ENCODE measurements at places on chromosomes 7 and 10.

GRCh38 chr10:17780727-17781126 lies 28.4 kb upstream of the MRC1 start:
- DNase-seq = no peak

GRCh38 chr10:16392531-16393069 lies 44.2 kb upstream of the PTER start:
- no peak for DNase-seq

DNA sequence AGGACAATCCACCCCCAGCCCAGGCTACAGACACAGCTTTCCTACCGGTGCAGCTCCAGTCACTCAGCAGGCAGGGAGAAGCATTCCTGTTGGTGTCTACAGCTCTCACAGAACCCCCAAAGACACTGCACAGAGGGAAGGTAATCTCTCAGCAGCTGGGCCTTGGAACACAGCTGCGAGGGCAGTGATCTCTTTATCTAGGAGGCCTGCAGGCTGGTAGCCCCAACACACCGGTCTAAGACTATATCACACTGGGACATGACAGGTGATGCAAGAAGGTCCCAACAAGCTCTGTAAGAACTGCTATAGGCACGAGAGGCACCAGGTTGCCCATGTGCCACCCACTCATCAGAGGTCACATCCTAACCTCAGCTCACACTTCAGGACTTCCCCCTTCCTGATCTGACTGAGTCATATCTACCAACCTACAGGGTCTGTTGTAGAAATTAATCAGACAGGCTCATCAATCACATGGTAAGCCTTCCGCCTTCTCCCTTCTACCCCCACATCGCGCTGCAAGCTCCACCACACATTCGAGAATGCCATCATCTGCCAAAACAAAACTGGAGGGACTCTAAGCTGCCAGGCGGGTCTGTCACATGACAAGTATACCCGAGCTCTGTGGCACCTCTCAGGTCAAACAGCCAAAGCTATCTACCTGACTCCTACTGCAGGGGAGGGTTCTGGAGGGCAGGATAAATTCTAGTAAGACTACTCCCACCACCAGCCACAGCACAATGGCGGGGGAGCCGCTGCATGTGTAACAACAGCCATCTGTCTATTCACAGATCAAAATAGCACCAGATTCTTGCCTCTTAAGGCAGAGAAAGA lies 26.1 kb downstream of the FAM53B start:
- peak; percentile 72 for DNase-seq

DNA sequence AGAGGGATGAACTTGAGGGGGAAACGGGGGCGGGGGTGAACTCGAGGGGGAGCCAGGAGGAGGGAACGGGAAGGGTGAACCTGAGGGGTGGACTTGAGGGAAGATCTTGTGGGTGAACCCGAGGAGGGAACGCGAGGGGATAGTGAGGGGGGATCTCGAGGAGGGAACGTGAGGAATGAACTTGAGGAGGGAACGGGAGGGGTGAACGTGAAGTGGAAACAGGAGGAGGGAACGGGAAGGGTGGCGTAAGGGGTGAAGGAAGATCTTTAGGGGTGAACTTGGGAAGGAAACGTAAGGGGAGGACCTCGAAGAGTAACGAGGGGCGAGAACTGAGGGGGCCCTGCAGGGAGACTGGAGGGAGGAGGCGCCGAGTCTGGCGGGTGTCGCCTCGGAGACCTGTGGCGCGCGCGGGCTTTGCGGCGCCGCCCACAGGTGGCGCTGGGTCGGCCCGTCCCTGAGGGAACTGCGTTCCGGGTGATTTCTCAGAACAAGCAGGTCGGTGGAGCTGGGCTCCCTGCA lies 651 bp downstream of the MYO3A start:
- no peak for DNase-seq

DNA sequence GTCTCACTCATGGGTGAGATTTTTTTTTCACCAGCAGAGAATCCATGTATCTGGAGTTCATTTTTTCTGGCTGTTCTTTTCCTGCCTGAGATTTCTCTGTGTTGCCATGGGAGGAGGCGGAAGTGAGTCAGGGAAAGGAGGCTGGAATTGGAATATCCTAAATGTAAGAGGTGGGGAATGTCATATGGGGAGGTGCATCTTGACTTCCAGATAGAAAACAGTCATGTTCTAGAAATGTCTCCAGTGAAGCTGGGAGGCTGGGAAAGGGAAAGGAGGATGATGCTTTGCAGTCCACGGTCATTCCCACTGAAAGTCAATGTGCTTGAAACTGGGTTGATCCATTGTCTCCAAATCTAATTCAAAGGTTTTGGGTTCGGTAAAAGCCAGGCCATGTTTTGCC lies 39.7 kb upstream of the HPS1 start:
- DNase-seq = no peak

DNA sequence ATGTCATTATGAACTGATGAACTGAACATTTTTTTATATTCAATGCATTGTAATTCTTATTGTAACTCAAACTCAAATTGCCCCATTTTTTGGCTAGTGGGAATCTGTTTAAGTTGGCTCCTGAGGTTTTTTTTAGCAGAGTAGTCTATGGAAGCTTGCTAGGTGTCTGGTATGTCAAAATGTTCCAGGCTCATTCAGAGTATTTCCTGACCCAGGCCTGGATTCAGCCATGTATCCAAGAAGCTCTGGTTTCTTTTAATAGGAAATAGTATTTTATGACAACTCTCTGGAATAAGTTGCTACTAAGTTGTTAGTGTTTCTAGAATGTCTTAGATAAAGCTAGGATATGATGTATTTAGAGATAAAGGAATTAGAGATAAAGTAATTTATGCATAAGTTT lies 288.0 kb downstream of the ARL4A start:
- DNase-seq = no peak

DNA sequence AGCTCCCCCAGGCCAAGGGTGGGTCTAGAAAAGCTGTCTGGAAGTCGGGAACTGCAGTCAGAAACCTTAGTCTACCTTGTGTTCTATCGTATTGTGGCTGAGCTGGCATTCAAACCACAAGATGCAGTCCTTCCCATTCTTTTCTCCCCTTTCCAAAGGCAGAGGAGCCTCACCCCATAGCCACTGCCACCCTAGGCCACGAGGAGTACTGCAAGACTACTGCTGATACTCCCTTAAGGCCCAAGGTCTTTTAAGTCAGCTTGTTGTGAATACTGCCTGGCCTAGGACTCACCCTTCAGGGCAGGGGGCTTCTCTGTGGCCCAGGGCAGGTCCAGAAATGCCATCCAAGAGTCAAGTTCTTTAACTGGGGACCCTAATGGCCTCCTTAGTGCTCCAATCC lies 214.5 kb upstream of the CNTNAP2 start:
- DNase-seq = no peak

GRCh38 chr7:128035712-128036111 lies 4.5 kb upstream of the LRRC4 start:
- DNase-seq = no peak

DNA sequence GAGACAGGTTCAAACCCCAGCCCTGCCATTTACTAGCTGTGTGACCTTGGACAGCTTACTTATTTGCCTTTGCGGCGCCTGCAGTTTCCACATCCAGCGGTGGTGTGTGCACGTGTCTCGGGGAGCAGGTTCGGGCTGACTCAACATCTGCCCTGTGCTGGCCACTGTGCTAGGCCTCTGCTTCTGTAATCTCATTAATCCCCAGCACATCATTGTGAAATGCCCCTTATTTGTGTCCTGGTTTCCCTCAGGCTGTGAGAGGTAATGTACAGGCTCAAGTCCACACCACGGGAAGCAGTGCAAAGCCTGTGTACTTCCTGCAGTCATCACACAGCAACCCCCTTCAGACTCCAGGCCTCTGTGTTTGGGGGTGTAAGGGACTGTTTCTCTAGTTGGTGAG lies 285.7 kb downstream of the RPS24 start:
- no peak for DNase-seq

GRCh38 chr10:538895-539294 lies 150.6 kb downstream of the DIP2C start:
- no peak for DNase-seq

GRCh38 chr10:59465088-59465487 lies 102.7 kb upstream of the FAM13C start:
- DNase-seq = no peak

DNA sequence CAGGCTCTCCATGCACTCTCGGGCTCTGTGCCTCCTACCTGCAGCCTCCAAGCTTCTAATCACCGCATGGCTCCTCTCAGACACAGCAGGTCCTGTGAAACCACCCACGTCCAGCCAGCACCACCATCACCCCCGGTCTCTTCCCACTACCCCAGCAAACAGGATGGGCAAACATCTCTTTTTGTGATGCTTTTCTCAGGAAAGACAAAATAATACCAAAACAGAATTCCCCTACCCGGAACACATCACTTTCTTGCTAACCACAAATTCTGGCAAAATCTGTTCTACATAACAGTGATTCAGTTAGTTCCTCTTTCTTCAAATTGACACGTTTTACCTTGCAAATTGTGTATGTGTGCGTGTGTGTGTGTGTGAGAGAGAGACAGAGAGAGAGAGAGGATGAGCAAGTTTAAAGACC lies 6.5 kb downstream of the SNX8 start:
- DNase-seq = no peak

- DNase-seq = no peak
These were observed 47.0 kb downstream of the THSD7A start for GRCh38 chr7:11784769-11785536.

DNA sequence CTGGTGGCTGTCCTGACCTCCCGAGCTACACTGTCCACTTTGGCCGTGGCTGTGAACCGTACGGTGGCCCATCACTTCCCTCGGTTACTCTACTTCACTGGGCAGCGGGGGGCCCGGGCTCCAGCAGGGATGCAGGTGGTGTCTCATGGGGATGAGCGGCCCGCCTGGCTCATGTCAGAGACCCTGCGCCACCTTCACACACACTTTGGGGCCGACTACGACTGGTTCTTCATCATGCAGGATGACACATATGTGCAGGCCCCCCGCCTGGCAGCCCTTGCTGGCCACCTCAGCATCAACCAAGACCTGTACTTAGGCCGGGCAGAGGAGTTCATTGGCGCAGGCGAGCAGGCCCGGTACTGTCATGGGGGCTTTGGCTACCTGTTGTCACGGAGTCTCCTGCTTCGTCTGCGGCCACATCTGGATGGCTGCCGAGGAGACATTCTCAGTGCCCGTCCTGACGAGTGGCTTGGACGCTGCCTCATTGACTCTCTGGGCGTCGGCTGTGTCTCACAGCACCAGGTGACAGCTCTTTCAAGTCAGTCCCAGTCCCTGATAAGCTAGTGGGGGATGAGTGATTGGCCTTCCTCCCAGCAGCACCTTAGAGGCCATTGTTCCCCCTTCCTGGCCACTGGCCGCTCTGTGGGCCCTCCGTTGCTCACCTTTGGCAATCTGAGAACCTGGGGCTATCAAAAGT lies 3.0 kb downstream of the CHPF2 start:
- DNase-seq = no peak

- no peak for DNase-seq
These were observed 422.0 kb downstream of the CDC14C start for GRCh38 chr7:49346195-49346899.

GRCh38 chr10:55163388-55163979 lies 362.5 kb upstream of the PCDH15 start:
- DNase-seq = no peak

GRCh38 chr7:44534087-44534486 lies 7.0 kb downstream of the NPC1L1 start:
- no peak for DNase-seq

- DNase-seq = no peak
These were observed 316.1 kb upstream of the MTPN start for GRCh38 chr7:136293272-136293671.

GRCh38 chr7:5670183-5670935 lies 111.1 kb downstream of the RNF216 start:
- DNase-seq = no peak

GRCh38 chr10:4770801-4771553 lies 55.0 kb upstream of the AKR1E2 start:
- no peak for DNase-seq

DNA sequence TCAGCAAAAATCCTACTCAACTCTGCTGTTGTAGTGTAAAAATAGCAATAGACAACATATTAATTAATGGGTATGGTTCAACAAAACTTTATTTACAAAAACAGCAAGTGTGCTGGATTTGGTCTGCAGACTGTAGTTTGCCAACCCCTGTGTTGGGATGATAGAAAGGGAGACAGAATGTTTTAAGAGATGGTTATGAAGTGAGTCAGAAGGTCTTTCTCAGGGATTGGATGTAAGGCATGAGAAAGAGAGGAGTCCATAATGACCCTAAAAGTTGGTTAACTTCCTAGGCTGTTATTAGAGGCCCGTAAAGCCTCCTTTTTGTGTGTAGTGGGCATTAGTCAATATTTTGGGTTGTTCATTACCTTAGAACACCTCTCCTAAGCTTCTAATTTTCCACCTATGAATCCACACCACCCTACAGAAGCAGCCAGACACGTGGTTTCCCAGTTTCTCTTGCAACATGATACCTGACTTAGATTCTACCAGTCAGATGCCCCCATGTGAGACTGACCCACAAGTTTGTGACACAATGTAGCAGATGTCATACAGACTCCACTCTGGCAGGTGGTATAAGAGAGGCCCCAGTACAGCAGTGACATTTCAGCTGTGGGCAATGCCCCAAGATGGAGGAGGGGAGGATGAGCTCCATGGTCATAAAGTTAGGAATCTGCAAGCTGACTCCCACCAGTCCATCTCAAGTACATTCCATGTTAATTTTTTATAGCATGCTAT lies 1015.6 kb downstream of the KCNMA1 start:
- DNase-seq = no peak

DNA sequence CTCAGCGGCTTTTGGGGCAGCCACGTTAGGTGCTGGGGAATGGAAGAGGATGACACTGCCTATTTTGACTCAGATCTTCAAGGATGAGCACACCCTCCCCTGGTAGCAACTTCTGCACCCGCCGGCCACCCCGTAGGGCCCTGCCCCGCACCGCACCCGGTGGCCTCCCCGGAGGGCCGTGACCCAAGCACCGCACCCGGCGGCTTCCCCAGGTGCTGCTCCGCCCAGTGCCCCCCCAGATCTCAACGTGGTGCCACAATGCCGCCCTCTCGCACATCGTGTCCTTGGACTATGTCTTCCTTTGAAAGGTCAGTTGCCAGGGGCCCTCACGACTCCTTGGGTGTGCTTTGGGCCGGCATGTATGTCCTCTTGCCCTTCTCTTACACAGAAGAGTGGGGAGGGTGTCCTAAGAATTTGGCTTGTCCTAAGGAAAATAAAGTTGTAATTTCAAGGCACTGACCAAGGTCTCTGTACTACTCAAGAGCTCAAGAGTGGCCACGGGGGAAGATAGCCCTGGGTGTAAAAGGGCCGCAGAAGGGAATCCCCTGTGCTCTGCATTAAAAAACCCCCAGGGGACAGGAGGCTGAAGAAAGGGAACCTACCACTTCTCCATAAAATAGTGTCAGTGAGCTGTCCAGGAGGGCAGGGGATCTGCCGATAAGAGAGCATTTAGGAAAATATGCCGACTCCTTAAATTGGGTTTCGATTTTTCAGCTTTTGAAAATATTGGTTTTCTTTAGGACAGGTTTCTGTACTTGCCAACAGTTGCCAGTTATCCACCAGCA lies 1.6 kb upstream of the LANCL2 start:
- DNase-seq = no peak

DNA sequence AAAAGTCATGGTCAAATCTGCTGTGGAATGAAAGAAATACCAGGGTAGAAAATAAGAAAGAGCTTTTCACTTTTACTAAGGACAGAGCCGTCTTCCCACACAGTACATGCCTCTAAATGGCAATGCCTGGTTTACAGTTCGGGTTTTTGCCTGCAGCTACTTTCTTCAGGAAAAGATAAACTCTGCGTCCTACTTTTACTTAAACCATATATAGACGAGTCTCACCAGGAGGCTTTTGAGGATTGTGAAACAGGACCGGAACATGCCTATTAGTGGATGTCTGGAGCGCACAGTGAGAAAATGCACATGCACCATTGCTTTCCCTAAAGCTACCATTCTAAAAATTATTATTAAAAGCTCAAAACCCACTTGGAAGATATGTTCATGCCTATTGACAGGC lies 70.5 kb downstream of the KLF6 start:
- DNase-seq = no peak

- no peak for DNase-seq
These were observed 7.1 kb downstream of the AHR start for GRCh38 chr7:17305387-17306171.

All from activated CD4-positive, alpha-beta T cell treated with anti-CD3 and anti-CD28 coated beads, Interleukin-2, amount 10 ng/mL, durations not matched to agents 7 days and 5 days (primary cell).